ENCODE measurements at places on chromosomes 5 and 9.

GRCh38 chr5:10902145-10902544, 141.1 kb upstream of the DAP start:
- DNase-seq, result no peak

- DNase-seq, result peak; percentile 74
Measured at GRCh38 chr5:81300921-81301270, 491 bp upstream of the ZCCHC9 start.

DNA sequence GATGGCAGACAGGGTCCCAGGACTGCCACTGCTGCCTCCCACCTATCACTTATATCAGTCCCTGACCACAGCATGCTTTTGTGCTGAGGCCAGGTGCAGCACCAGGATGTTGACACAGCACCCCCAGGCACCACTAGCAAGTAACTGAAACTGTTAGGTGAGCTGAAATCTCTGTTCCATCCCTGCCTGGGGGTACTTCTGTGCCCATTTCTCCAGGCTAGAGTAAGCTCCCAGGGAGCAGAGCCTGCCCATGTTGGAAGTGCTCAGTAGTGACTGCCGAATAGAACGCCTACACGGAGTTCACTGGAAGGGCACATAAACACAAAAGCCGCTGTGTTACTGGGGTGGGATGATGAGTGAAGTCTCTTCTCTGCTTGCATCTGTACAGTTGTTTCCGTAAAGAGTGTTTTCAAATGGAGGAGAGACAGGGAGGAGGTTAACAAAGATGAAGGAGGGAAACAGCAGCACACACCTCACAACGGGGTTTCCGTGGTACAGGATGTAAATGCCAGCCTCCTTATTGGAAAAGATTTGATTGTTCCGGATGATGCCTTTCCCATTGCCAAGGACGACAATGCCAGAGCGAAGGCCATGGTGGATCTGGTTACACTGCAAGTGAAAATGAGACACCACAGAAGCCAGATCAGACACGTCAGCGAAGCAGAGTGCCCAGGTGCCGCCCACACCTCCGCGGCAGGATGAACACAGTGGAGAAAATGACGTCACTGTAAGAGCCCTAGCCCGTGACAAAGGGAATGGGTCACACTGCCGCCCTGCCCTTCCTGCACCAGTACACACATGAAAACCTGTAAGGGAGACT, 43.1 kb downstream of the POLR1E start:
- no peak for DNase-seq

- no peak for DNase-seq
Measured at GRCh38 chr5:175709276-175709781, 51.5 kb downstream of the HRH2 start.

DNA sequence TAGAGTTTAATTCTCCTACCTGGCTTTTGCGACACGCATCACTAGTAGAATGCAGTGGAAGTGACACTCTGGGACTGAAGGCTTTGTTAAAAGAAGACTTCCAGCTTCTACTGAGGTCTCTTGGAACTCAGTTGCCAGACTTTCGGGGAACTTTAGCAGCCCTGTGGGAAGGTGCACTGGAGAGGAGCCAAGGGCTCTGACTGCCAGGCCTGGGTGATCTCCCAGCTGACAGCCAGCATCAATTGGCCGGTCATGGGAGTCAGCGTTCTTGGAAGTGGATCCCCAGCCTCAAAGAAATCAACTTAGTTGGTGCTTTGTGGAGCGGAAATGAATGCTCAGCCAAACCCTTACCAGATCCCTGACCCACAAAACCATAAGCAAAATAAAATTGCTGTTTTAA, 87.1 kb downstream of the OSTF1 start:
- DNase-seq, result no peak

DNA sequence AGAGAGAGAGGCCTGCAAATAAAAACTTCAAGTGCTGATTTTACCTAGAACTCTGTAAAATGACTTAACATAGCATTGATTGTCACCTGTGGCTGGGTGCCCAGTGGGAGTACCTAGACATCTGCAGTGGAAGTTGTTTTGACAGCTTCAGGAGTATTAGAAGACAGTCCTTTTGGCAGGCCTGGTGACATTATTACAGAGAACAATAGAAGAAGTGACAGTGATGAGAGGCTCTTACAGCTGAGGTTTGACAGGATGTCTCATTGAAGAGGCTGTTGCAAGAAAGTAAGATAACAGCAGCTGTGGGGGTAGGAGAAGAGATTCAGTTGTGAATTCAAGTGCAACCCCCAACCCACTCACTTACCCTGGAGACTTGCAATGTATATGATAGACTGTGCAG, 27.9 kb upstream of the MUSK start:
- DNase-seq, result no peak

Data from inflammatory macrophage treated with lipopolysaccharide for 1 hour (primary cell).